ENCODE measurements at places on chromosomes 4 and X.

DNA sequence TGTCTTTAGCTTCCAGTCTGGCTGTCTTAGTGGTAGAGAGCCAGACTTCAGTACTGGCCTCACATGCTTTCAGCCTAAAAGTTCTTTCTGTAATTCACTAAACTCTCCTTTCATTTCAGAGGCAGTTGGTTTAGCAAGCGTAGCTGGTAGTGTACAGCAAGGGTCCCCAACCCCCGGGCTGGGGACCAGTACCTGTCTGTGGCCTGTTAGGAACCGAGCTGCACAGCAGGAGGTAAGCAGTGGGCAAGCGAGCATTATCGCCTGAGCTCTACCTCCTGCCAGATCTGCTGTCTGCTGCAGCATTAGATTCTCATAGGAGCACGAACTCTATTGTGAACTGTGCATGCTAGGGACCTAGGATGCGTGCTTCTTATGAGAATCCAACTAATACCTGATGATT lies 72.0 kb downstream of the QRFPR start:
- DNase-seq, result no peak

GRCh38 chr4:121209171-121209570 lies 45.0 kb upstream of the TNIP3 start:
- DNase-seq, result no peak

- no peak for DNase-seq
Observed at GRCh38 chr4:71095545-71095944, 102.1 kb downstream of the DCK start.

DNA sequence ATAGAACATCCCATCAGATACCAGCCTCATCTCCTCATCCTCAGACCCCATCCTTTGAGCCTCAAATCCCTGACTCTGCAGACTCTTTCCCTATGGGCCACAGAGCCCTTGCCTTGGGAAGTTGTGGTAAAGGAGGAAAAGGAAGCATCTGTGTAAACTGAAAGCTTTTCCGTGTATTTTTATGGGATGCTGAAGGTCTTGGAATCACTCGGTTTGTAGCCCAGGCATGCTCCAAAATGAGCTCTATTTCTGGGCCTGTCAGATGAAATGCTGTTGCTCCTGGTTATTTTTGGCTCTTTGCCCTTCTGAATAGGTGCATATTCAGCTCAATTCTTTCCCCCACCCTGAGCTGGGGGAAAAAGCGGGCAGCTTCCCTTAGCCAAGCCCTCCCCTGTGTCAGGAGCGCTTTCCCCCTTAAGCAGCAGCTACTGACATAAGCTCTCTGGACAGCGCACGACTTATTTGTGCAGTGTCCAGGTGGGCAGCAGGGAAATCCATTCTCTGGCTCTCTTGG lies 5.0 kb upstream of the SEL1L3 start:
- no peak for DNase-seq

- DNase-seq, result no peak
Observed at GRCh38 chr4:183348706-183349659, 26.8 kb upstream of the CLDN24 start.

- no peak for DNase-seq
Observed at GRCh38 chrX:70176938-70177533, at the start of gene DGAT2L6. TSS of gene DGAT2L6 (plus strand) at chrX:70177483. CDS start at chrX:70177583, 100 bp downstream.

DNA sequence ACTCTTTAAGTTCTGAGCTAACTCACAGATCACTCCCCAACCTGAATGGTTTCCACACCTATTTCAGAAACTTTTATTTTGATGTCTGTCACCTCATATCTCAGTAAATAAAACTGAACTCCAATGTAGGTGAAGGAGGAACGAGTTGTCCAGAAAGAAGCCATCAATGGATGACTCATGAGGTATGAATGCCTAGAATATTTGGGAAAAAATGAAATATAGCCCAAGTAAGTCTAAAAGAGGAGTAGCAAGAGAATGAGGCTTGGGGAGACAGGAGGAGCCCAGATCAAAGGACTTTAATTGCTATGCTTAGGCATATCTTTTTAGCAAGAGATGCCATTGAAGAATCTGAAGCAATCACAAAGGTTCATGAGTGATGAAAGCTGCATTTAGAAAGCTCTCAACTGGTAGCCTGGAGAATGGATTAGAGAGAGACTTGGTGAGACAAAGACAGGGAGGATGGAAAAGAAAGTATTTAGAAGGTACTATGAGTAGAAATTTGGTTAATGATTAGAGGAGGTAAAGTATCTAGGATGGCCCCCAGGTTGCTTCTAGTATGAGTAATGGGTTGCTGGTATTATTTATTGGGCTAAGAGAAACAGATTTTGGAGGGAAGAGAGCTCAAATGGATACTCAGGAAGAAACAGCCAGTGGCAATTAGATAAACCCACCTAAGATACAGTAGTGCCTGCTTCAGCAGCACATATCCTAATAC lies 39.4 kb downstream of the NOCT start:
- DNase-seq, result no peak

DNA sequence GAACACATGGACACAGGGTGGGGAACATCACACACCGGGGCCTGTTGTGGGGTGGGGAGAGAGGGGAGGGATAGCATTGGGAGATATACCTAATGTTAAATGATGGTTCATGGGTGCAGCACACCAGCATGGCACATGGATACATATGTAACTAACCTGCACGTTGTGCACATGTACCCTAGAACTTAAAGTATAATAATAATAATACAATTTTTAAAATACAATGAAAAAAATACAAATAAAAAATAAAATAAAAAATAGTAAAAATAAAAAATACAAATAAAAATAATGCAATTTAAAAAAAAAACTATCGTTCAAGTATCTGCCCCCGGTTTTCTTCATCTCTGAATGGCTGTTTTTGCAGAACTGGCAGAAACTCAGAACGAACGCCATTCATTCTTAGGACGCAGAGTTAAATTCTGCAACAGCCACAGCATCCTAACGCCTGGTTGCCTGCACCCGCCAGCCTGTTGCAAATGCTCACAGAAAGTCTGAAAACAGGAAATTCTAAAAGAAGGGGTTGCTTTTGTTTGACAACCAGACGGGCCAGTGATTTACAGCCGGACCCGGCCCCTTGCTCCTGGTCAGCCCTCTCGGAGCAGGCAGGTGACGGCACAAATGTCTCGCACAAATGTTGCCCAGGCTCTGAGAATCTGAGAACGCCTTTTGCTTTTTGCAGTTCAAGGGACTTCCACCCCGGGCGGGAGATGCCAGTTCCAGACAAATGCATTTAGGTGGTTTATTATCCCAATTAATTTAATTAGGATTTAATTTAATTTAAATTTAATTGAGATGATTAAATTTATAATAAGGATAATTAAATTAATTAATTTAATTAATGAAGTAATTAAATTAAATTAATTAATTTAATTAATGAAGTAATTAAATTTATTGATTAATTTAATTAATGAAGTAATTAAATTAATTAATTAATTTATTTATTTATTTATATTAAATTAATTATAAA lies 47.8 kb downstream of the CRLF2 start:
- DNase-seq, result no peak

- no peak for DNase-seq
Observed at GRCh38 chrX:132365490-132365889, 123.3 kb downstream of the MBNL3 start.

GRCh38 chr4:175951794-175952193 lies 113.8 kb upstream of the WDR17 start:
- no peak for DNase-seq

DNA sequence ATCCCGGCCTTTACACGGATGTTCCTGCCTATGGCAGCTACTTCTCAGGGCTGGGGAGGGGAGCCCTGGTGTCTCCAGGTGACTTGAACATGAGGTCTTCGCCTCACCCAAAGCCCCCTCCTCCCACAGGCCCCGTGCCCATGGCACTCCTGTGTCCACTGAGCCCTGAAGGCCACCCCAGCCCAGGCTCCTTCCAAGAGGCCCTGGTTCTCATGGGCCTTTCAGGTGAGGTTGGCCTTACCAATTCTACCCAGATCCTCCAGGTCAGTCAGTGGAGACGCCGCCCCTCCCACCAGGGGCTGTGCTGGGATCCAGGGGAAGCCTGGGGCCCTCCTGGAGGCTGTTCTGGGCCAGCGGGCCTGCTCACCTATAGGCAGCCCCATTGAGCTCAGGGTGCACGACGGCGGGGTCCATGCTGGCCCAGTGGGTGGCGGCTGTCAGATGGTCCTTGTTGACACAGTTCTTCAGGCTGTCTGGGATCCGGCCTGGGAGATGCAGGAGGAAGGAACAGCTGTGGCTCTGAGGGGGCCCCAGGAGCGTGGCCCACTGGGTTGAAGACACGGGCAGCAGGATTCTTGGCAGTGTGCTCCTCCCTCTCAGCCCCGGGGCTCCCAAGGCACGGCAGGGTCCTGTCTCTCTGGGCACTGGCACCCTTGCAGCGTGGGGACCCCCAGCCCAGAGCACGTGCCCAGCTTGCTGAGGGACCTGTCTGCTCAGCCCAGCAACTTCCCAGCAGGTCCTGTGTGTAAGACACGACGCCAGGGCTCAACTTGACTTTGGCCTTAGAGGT lies 36.2 kb downstream of the CTBP1 start:
- no peak for DNase-seq

GRCh38 chr4:104735174-104735573 lies 240.5 kb upstream of the CXXC4 start:
- DNase-seq, result no peak

- DNase-seq, result no peak
Observed at GRCh38 chrX:70234355-70234754, at the start of gene AWAT1. TSS of gene AWAT1 (plus strand) at chrX:70234655. CDS start at chrX:70234696, 41 bp downstream.

GRCh38 chr4:183182873-183183725 lies 84.0 kb downstream of the WWC2 start:
- peak; percentile 2 for DNase-seq

- DNase-seq, result no peak
Observed at GRCh38 chrX:50036426-50036825, 114.0 kb downstream of the CLCN5 start.

GRCh38 chrX:86946569-86946968 lies 571.0 kb upstream of the KLHL4 start:
- no peak for DNase-seq

DNA sequence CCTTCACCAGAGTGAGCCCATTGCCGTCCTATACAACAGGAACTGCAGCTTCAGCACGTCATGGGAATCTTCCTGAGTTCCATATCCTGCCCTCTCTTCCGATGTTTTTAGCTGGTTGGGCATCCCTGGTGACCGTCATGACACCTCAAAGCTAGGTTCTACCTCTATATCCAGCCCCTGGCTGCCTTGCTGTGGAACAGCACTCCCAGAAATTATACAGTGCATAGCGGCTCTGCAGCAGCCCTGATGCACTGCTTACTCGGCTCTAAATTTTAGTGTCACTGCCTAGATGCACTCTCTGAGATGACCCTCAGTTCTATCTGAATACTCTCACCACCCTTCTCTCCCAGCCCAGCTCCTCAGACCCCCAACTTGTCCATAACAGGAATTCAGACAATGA lies 44.3 kb downstream of the ARHGEF38 start:
- DNase-seq, result no peak

DNA sequence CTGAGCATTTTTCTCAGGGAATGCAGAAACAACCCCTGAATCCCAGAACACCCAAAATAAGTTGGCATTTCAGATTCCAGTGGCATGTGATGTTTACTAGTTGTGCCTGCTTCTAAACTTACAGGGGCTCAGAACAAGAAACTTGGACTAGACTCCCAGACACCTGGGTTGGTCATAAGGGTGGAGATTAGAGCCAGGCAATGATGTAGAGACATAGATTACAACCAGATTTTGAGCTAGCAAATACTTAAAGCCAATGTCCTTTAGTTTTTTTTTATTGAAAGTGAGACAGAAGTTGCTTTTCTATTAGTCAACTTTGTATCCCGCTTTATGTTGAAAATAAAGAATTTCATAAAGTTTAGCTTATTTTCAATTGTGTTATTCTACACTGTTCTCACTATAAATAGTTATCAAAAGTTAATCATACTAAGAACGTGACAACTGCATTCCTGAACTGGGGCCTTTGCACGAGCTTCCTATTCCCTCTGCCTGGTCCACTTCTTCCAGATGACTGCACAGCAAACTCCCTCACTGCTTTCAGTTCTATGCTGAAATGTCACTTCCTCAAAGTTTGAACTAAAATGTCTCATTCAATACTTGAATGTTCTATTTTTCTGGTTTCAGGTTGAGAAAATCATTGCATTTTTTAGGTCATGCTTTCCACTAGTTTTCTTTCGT lies 224.7 kb upstream of the PPP1R2C start:
- DNase-seq, result no peak

GRCh38 chr4:3515646-3516045 lies 16.6 kb downstream of the LRPAP1 start:
- no peak for DNase-seq

- DNase-seq, result no peak
Observed at GRCh38 chr4:99301376-99302164, 10.8 kb upstream of the ADH1A start.

DNA sequence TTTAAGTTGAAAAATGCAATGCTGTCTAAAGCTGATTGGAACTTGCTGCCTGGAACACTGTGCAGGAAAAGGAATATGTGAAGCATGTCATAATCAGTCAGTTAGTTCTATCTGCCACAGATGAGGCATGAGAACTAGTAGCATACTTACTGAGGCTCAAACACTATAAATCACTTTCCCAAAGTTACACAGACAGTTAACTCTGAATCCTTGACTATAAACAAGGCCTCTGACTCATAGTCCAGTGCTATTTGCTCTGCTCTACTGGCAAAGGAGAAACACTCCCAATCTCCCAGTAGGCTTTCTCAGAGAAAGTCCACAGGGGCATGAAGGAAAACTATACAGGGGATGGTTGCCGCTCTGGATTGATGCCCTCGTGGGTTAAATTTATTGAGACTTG lies 2078.4 kb upstream of the TENM3 start:
- no peak for DNase-seq

DNA sequence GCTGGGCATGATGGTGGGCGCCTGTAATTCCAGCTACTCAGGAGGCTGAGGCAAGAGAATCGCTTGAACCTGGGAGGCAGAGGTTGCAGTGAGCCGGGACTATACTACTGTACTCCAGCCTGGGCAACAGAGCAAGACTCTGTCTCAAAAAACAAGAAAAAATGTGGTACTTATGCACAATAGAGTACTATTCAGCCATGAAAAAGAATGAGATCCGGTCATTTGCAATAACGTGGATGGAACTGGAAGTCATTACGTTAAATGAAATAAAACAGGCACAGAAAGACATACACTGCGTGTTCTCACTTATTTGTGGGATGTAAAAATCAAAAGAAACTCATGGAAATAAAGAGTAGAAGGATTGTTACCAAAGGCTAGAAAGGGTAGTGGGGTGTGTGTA lies 12.1 kb downstream of the RPGR start:
- DNase-seq, result no peak

GRCh38 chr4:169099771-169100180 lies 89.7 kb upstream of the CBR4 start:
- no peak for DNase-seq

- DNase-seq, result no peak
Observed at GRCh38 chr4:37767546-37767945, 58.9 kb upstream of the PGM2 start.
